SK-N-SH (cell line): ENCODE measurements at places on chromosomes 16 and 17. TPM values are rescaled to one million over a fixed set of nuclear protein-coding genes. Genes with fewer than 3 reads are reported as not detected.
A peak's percentile ranks its signal among the peaks of the same experiment; 100 is the strongest.

The ABCA8 gene
- polyA plus RNA-seq = 2.3 TPM in 2 replicates

DNA sequence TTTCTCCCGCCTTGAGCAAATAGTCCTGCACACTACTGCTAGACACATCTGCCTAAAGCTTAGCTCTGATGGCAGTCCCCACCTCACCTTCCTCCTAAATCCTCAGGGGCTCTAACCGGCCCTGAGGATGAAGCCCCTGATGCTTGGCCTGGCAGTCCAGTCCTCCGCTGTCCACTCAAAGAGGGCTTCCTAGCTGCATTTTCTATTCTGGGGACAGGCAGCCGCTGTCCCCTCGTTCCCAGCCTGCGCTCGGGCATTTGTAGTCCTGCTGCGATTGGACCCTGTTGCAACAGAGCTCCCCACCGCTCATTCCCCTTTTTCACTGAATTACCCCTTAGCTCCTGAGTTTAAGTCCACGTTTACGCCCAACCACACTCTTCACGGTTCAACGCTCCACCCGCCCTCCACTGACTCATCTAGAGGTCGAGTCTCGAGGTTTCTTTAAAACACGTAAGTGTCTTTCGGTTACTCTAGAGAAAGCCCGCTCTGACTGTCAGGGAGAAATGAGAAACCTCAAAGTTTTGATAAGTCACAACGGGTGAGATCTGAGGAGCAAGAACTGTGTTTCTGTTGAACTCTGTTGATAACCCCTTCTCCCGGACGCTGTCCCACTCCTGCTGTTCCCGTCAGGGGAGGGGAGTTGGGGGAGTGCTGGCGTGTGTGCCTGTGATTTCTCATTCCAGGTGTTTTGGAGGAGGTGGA is 4.5 kb downstream of the CCR7 start:
- peaks cover 11% of the 10 kb centered on the region; the same call in 1 of the 2 replicates for H3K27me3 ChIP-seq
- H3K4me3 ChIP-seq = peak overlapping the region; percentile 18; the same call in 1 of the 2 replicates
- H3K4me1 ChIP-seq = peaks cover 46% of the 10 kb centered on the region; the same call in 1 of the 2 replicates

The ACSM2A gene
- polyA plus RNA-seq = not detected in 2 replicates

- peaks cover 14% of the 10 kb centered on the region for H3K4me1 ChIP-seq
- peak overlapping the region; percentile 93 for H3K27ac ChIP-seq
- H3K4me3 ChIP-seq = peak overlapping the region; percentile 88
Measured at GRCh38 chr16:29804455-29805231, 1.7 kb upstream of the MAZ start.

DNA sequence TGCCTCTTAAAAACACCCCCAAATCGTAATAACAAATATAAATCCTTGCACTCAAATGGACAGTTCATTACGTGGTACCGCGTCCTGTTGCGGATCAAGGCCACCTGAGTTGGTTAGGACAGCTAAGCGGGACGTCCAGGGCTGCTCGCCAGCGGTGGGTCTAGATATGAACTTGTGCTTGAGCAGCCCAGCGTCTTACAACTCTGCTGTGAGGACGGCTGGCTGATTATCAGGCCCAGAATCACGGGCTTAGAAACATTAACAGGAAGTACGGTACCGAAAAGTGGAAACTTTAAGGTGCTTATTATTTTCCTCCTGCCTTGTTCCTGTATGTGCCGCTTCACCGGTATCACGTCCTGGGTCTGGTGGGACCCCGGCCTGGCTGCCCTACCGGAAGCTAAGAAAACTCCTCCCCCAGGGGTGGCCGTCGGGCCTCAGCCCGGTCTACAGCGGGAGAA is 832 bp upstream of the SRRM2 start:
- no peaks in the 10 kb centered on the region for H3K27me3 ChIP-seq
- DNase-seq = peak; percentile 89
- peak overlapping the region; percentile 99 for H3K27ac ChIP-seq
- peaks cover 20% of the 10 kb centered on the region; the same call in 1 of the 2 replicates for H3K4me1 ChIP-seq
- peak overlapping the region; percentile 98 for H3K4me3 ChIP-seq

- H3K4me1 ChIP-seq = peaks cover 6% of the 10 kb centered on the region; the same call in 1 of the 2 replicates
- peak; percentile 25 for DNase-seq
- no peaks in the 10 kb centered on the region for H3K27me3 ChIP-seq
- peaks cover 3% of the 10 kb centered on the region for H3K36me3 ChIP-seq
- H3K4me3 ChIP-seq = peak overlapping the region; percentile 42
Measured at GRCh38 chr17:16286009-16286946, 67.0 kb downstream of the CENPV start.

The GRAP gene
- polyA plus RNA-seq = 0.02 TPM in 1 of 2 replicates, not detected in the other

GRCh38 chr16:47523342-47524006 is 62.3 kb downstream of the PHKB start:
- no peaks in the 10 kb centered on the region for H3K4me1 ChIP-seq
- H3K27ac ChIP-seq = no peak overlapping the region
- no peak overlapping the region for H3K4me3 ChIP-seq
- no peak for DNase-seq
- peaks cover 7% of the 10 kb centered on the region for H3K36me3 ChIP-seq

- H3K4me1 ChIP-seq = no peaks in the 10 kb centered on the region
- peak; percentile 73 for DNase-seq
- H3K27me3 ChIP-seq = no peaks in the 10 kb centered on the region
- no peaks in the 10 kb centered on the region for H3K36me3 ChIP-seq
- no peak overlapping the region for H3K4me3 ChIP-seq
- H3K27ac ChIP-seq = no peak overlapping the region
Measured at GRCh38 chr16:87297918-87298631, 19.1 kb downstream of the C16orf95 start.

GRCh38 chr16:31488468-31489297 is 5.8 kb downstream of the SLC5A2 start:
- H3K4me3 ChIP-seq = peak overlapping the region; percentile 50
- DNase-seq = no peak
- no peaks in the 10 kb centered on the region for H3K4me1 ChIP-seq
- H3K27ac ChIP-seq = no peak overlapping the region
- H3K27me3 ChIP-seq = no peaks in the 10 kb centered on the region

- no peak overlapping the region for H3K27ac ChIP-seq
- no peak overlapping the region for H3K4me3 ChIP-seq
- peaks cover 35% of the 10 kb centered on the region for H3K27me3 ChIP-seq
- H3K4me1 ChIP-seq = no peaks in the 10 kb centered on the region
- no peak for DNase-seq
- H3K36me3 ChIP-seq = no peaks in the 10 kb centered on the region
Measured at GRCh38 chr17:77025781-77026180, 115.0 kb upstream of the SEC14L1 start.

DNA sequence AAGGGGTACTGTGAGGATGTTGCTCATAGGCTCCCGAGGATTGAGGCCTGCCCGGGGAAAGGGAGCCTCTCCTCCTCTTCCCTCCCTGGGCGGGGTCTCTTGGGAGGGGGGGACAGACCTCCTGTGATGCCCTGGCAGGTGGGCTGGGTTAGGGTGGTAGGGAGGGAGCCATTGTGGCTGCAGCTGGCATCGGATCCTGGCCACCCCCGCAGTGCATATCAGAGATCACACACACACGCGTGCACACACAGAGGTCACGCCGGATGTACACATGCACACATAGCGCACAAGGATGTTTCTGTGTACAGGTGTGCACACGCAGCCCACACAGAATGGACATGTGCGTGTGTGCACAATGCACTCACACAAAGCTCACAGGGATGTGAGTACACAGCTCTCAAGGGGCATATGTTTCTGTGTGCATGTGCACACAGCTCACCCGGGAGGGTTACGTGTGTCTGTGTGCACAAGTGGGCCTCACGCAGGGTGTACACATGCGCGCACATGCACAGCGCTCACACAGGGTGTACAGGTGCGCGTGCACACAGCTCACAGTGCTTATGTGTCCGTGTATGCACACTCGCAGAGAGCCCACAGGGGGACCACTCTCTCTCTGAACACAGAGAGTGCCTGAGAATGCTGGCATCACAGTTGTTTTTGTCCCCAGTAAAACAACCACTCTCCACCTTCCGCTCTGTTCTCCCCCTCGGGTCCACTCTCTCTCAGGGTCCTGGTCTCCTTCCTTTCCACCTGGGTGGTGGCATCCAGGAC is 2.4 kb downstream of the GJD3 start:
- no peaks in the 10 kb centered on the region for H3K27me3 ChIP-seq
- peak; percentile 32 for DNase-seq
- H3K27ac ChIP-seq = no peak overlapping the region

DNA sequence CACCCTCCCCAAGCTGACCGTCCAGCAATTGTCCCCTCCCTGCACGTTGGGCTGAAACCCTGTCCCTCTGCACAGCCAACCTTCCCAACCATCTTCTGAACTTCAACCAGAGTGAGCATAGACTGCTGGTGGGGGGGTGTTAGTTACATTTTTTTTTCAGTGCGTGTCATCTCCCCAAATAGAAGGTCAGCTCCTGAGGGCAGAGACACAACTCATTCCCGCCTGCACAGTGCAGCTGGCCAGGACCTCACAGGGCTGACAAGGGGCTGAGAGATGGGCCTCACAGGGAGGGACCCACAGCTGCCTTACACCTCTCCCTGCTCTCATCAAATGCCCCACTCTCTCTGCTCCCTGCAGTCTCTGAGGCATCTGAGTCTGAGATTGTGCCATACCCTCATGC is 8.4 kb downstream of the SRL start:
- H3K27me3 ChIP-seq = no peaks in the 10 kb centered on the region
- no peak overlapping the region for H3K4me3 ChIP-seq
- H3K4me1 ChIP-seq = no peaks in the 10 kb centered on the region
- H3K36me3 ChIP-seq = no peaks in the 10 kb centered on the region
- no peak for DNase-seq
- H3K27ac ChIP-seq = no peak overlapping the region

- no peaks in the 10 kb centered on the region for H3K27me3 ChIP-seq
- no peak overlapping the region for H3K27ac ChIP-seq
- peaks cover 25% of the 10 kb centered on the region for H3K36me3 ChIP-seq
- peaks cover 13% of the 10 kb centered on the region for H3K4me1 ChIP-seq
- no peak overlapping the region for H3K4me3 ChIP-seq
- no peak for DNase-seq
Measured at GRCh38 chr16:8625491-8626087, 4.1 kb downstream of the METTL22 start.

DNA sequence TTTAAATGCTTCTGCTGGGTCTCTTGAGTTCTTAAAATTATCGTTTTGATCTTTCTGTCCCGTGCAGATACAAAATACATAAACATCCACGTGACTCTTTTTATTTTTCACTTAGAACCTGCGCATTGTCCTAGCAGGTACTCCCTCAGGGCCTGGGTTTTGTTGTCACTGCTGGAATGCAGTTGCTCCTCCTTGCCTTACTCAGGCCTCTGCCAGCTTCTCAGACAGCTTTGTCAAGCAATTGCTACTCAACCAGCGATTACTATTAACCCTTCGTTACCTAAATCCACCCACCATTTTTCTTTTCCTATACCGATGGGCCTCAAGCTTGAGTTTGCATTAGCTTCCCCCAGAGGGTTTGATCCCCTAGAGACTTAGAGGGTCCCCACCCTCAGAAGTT is 405.9 kb upstream of the RBFOX1 start:
- DNase-seq = no peak
- H3K4me1 ChIP-seq = no peaks in the 10 kb centered on the region
- H3K36me3 ChIP-seq = no peaks in the 10 kb centered on the region
- no peaks in the 10 kb centered on the region for H3K27me3 ChIP-seq
- no peak overlapping the region for H3K4me3 ChIP-seq

The GNGT2 gene
- 10.4 and 11.0 TPM in 2 replicates for polyA plus RNA-seq

DNA sequence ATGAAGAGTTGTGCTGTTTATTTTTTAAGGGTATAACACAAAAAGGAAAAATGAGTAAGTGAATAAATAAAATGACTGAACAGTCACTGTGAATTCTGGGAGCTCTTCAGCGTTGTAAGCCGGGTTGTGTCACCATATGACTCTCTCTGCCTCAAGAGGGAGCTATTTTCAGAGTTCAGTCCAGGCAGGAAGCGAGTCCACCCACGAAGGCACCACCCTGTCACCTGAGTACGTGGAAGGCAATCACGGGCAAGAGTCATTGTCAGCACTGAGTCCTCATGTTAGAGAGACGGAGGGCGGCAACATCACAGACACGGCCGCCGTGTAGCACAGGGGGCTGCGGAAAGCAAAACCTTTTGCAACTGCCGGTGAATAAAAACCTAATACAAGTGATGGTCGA is 227.6 kb downstream of the UTP18 start:
- DNase-seq = peak; percentile 33
- H3K27me3 ChIP-seq = no peaks in the 10 kb centered on the region
- no peaks in the 10 kb centered on the region for H3K36me3 ChIP-seq
- no peaks in the 10 kb centered on the region for H3K4me1 ChIP-seq
- peak overlapping the region; percentile 95; the same call in 1 of the 2 replicates for H3K27ac ChIP-seq

DNA sequence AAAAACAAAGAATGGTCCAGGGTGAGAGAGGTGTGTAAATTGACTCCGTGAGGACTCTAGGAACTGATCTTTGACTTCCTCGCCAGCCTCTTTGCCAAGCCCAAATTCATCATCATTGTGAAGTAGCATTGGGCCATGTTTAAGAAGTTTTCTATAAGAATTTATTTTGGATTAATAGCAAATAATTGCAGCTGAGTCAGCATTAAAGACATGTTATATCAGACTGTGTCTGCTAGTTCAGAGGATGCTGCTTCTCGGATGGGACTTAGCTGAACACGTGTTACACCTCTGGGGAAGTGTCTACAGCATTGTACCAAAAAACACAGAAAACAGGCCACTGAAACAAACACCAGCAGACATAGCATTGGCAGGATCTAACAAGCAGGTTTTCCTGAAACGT is 366.6 kb downstream of the CDH13 start:
- H3K4me1 ChIP-seq = 0 out of 2 replicates have a peak, but pooled peaks cover 3% of the 10 kb centered on the region
- no peak for DNase-seq

DNA sequence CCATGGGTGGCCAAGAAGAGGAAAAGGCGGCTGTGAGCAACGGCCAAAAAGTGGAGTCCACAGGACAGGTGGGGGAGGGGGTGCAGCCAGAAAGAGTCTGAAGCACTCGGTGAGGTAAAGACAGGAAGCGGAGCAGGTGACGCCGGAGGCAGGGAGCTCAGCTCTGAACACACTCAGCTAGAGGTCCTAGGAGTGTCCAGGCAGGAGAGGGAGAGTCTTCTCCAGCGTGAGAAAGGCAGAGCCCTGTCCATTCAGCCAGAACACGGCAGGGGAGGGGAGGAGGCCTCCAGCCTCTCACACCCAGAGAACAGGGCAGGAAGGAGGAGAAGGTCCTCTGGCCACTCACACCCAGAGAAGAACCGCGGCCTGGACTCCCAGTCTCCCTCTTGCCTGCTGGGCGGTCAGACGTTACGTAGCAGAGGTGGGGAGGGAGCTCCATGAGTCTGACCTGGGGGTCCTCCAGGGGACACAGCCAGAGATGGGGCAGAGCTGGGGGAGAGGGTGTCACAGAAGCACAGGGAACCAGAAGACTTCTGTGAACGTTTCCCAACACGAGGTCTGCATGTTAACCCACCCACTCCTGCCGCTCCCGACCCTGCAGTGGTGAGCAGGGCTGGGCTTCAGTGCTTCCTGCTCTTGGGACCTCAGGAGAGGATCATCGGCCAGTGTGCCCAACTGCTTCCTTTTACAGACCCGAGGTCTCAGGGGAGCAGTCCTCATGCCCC is 89.2 kb downstream of the ABR start:
- no peaks in the 10 kb centered on the region for H3K27me3 ChIP-seq
- no peak overlapping the region for H3K4me3 ChIP-seq
- H3K36me3 ChIP-seq = peaks cover 23% of the 10 kb centered on the region; the same call in 1 of the 2 replicates
- no peak overlapping the region for H3K27ac ChIP-seq

DNA sequence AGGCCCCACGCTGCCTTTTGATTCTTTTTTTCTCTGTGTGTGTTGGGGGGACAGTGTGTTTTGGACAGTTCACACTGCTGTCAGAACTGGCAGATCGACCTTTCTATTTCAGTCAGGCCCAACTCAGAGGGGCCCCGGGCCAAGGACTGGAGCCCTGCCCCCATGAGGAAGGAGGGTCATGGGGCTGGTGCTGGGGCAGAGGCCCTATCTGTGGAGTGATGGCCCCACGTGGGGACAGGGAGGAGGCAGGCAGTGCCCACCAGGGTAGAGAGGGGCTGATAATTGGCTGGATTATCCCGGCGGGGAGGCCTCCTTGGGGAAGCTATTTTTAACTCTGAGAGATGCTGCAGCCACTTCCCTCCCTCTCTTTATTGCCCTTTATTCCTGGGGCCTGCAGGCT is 5.7 kb upstream of the KCNJ12 start:
- H3K4me3 ChIP-seq = no peak overlapping the region
- no peaks in the 10 kb centered on the region for H3K36me3 ChIP-seq
- peaks cover 2% of the 10 kb centered on the region for H3K27me3 ChIP-seq

The TBC1D3D gene
- 0.10 and 0.19 TPM in 2 replicates for polyA plus RNA-seq
